ENCODE measurements at places on chromosomes 2 and 18.

DNA sequence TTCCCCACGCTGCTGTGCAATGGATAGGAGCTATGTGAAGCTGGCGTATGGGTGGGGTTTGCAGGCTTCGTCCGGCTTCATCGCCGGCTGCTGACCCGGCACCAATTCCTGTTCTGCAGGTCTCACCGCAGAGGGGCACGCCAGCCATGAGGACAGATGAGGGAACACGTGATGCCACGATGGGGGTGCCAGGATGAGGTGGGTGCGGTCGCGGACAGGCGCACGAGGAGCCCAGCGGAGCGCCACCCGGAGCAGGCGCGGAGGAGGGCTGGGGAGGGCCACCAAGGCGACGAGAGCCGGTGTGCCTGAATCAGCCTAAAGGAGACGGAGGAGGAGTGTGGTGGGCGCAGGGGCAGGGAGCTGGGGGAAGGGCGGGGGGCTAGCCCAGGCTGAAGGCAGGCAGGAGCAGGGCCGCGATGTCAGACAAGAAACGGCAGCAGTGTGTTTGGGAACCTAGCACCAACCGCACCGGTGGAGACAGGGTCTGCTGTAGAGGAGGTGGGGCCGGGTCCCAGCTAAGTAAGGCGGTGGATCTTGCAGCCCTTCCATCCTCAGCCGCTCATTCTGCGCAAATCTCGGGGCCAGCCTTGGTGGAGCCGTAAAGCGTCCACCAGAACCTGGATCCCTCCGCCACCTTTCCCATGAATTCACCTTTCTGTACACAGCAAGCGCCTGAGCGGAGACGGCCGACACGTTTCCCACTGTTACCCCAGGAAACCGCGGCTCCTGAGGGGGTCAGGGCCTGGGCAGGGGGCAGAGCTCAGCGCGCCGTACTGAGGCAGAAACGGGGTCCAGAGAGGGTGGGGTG, 17.0 kb upstream of the CD8A start:
- no peak for DNase-seq

DNA sequence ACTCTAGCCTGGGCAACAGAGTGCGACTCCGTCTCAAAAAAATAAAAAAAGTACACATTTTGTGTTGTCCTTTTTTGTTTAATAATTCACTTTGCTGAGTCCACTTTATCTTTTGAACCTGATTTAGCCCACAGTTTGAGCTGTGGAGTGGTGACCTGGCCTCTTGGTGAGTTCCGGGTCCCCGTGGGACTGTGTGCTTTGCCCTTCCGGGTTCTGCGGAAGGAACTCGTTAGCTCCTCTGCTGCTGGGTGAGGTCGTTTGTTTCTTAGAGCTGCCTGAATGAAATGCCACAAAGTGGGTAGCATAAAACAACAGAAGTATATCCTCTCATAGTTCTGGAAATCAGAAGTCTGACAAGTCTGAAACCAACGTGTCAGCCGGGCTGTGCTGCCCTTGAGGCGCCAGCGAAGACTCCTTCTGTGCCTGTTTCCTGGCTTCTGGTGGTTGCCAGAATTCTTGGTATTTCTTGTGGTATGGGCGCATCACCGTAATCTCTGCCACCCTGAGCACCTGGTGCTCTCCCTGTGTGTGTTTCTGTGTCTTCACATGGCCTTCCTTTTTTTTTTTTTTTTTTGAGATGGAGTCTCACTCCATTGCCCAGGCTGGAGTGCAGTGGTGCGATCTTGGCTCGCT, 3.5 kb downstream of the EFHD1 start:
- no peak for DNase-seq

DNA sequence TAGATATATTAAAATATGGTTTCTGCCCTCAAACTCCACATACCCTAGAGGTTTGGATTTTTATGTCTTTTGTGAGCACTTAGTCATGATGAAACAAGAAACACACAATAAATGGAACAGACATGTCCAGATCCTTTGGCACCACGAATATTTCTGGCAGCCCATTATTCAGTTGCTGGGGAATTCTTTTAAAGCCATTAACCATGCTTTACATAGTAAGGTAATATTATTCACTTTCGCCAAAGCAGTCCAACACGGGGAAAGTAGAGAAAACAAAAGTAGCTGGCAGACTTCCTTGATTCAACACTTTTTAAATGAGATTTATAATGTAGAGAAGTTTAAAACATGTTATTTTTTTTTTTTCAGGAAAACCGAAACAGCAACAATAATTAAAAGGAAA, 235.4 kb downstream of the PIEZO2 start:
- DNase-seq, result no peak

DNA sequence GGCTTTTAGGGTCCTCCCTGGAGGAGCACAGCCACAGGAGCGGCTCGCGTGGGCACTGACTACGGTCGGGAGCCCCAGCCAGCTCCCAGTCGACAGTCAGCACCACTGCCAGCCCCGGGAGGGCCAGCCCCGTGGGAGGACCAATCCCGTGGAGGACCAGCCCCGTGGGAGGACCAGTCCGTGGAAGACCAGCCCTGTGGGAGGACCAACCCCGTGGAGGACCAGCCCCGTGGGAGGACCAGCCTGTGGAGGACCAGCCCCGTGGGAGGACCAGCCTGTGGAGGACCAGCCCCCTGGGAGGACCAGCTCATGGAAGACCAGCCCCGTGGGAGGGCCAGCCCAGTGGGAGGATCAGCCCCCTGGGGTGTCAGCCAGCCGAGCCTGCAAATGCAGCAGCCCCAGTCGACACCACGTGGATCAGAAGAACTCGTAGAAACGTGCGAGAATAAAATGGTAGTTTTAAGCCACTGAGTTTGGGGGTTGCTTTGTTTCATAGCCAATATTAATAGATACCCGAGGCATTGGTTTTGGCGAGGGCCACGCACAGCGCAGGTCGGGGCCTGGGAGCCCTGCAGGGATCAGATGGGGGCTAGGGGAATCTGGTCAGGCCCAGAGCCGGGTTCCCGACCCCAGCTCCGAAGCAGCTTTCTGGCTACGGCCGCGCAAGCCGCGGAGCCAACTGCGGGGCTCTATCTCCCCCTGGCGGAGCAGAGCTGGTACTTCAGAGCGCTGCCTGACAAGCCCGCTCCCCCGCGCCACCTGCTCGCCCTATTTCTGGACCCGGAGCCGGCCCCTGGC, 73.0 kb downstream of the TEX51 start:
- DNase-seq, result peak; percentile 37

- no peak for DNase-seq
Observed at GRCh38 chr2:85160966-85161960, 28.1 kb downstream of the TCF7L1 start.

GRCh38 chr2:42297322-42297936, 63.6 kb downstream of the COX7A2L start:
- DNase-seq, result no peak

- no peak for DNase-seq
Observed at GRCh38 chr2:44135771-44136170, 32.9 kb upstream of the PPM1B start.

- DNase-seq, result no peak
Observed at GRCh38 chr2:64283006-64283570, 138.9 kb upstream of the PELI1 start.

DNA sequence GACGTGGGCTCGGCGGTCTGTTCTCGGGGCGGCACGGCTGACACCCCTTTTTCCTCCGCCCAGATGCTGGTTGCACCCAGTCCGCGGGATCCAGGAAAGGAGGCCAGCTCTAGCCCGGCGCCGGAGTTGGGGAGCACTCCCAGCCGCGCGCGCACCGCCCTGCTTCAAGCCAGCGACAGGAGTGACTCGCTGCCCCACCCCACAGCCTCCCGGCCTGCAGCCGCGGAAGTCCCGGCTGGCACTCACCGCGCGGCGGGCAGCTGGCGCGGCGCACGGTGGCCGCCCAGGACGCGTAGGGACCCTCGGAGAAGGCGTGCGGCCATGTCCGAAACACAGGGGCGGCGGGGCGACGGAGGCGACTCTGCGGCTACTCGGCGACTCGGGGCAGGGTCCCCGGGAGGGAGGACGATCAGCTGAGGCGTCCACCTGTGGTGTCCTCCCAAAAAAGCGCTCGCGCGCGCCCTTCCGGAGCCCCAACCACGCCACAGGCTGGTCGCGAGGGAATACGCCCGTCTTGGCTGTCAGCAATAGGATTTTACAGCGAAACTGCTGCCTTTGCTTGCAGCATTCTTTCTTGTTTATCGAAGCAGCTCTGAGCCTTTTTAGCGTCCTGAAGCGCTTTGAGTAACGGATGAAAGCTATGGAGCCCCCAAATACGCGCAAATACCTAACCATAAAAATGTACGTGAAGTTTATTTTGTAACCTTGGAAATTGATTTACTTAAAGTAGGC, at the start of gene ACADL:
Gene ACADL, minus strand, starts transcription at position 507 of the 732 bp plus-strand sequence. Its CDS starts 184 bp downstream, at position 323.
- DNase-seq, result no peak

DNA sequence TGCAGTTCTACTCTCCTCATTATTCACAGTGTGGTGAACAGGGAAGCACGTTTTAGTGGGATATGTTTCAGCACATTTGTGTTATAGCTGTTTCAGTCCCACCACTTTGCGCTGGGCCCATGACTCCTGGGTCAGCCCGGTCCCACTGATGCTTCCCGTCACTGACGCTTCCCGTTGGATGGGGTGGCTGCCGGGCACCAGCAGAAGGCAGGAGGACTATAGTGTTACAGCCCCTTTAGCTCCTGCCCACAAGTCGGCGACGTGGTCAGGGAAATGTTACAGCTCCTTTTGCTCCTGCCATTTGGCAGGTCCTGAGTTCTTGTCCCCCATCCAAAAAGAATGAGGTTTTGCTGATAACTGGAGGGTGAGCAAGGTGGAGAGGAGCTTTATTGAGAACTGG, 732.2 kb downstream of the NR4A2 start:
- DNase-seq, result no peak

DNA sequence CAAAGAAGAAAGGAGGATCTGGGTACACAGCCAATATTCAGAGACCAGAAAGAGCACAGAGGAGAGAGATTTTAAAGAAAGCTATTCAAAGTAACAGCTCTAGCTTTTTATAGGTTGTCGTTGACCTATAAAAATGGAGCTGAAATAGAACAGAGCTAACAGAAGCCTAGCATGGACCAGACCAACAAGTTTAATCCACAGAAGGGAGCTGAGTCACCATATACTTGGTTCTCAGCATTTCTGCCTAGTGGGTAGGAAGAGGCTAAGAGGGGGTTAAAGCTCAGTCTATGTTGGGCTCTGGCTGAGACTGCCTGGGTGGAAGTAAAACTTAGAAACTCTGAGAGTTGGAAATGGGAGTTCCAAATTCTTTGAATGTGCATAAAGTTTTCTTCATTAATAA, 678.0 kb upstream of the CDH2 start:
- no peak for DNase-seq

DNA sequence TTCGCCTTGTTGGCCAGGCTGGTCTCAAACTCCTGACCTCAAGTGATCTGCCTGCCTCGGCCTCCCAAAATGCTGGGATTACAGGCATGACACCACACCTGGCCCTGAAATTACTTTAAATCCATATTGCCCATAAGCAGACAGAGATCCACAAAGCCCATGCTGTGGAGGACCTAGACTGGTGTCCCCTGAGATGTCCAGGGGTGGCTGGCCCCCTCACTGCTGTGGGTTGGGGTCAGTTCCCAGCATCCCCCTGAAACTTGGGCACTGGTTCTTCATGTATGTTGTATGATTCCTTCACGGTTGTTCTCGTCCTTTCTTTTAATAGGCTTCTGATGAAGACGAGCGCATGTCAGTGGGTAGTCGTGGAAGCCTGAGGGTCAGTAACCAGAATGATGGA, 78.1 kb upstream of the RBM44 start:
- no peak for DNase-seq

DNA sequence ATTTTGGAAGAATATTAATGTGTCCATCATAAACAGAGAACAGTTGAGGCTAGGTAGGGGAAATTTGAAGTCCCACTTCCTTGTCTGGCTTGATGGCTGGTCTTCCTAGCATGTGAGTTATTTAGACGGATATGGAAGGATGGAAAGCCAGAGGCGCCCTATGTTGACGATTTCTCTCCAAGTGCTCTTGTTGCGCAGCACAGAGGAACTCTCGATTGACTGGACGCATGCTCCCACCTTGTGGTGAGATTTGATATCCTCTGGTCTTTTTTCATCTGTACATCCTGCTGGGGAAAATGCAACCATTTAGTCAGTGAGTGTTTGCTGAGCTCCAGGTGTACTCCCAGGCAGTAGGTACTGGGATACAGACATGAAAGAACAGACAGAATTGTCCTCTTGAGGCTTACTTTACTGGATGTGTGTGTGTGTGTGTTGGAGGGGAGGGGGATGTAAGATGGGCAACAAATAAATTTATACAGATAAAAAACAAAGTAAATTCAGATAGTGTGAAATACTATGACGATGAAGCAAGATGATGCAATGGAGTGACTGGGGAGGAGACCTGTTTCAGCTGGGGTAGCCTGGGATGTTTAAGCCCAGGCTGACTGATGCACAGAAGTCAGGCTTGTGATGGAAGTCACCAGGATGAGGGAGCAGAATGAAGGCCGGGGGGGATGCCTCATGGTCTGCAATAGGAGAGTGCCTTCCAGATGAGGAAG, 137.2 kb downstream of the TRIM43 start:
- DNase-seq, result no peak

DNA sequence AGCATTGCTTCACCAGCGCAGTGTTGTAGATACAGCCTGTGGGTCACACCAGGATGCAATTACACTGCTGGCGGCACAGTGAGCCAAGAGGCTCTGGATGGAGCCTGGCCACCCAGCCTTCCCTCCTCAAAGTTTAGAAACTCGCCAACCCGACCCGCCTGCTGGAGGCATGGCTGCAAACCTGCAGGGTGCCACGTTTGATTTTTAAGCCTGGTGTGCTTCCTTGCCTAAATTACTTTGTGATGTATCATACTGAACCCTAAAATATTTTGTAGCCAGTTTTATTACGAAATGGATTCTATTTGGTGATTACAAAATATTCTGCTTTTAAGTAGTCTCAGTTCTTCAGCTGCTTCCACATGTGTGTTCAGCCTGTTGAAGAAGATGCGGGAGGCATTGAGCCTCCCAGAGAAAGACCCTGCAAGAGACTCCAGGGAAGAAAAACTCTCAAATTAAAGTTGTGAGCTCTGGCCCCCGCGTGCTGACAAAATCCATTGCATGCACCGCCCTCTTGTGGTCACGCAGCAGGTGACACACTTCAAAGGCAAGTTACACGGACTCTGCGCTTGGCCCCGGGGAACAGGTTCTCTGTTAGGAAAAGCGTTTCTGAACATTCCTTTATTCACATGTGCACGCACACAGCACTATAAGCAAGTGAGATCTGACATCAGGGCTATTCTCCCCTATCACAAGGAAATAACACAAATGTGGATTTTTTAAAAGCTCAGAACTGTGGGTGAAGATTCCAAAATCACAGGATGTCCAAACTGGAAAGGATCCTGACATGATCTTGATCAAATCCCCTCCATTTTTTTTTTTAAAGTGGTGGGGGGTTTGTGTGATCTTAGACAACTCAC, 63.0 kb upstream of the TWIST2 start:
- peak; percentile 12 for DNase-seq
